Esophagus muscularis mucosa (tissue), 4 donors: ENCODE measurements at places on chromosomes 3 and 15.

DNA sequence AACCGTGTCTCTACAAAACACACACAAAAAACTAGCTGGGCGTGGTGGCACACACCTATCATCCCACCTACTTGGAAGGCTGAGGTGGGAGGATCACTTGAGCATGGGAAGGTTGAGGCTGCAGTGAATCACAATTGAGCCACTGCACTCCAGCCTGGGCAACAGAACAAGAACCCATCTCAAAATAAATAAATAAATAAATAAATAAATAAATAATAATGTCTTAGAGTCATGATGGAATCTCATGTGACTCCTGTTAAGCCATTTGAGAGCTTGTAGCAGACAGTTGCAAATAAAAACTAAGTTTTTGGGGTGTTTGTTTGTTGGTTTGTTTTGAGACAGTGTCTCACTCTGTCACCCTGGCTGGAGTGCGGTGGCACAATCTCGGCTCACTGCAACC, 33.2 kb downstream of the SLC12A1 start:
- H3K27ac ChIP-seq: no peak overlapping the region
- H3K4me1 ChIP-seq: no peaks in the 10 kb centered on the region
- H3K36me3 ChIP-seq: no peaks in the 10 kb centered on the region
- no peak overlapping the region for H3K4me3 ChIP-seq

DNA sequence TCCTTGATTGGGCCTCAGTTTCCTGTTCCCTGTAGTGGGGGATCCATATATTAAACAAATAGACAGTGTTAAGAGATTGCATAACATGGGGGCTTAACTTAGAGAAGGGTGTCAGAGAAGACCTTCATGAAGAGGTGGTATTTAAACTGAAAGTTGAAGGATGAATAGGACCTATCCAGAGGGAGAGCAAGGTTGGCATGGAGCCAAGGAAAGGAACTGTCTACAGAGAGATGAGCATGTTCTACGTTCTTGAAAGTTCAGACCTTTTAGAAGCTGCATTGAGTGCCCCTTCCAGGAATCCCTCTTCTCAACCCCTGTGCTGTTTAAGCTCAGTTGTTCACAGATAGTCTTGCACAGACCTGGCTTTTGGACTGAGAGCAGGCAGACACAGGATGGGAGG, 2.4 kb downstream of the HTD2 start:
- H3K4me3 ChIP-seq: peak overlapping the region; percentile 5
- no peaks in the 10 kb centered on the region for H3K27me3 ChIP-seq
- H3K27ac ChIP-seq: peak overlapping the region; percentile 96
- no peak for DNase-seq
- H3K4me1 ChIP-seq: peaks cover 38% of the 10 kb centered on the region
- H3K36me3 ChIP-seq: peaks cover 31% of the 10 kb centered on the region

GRCh38 chr15:90903733-90904536, 833 bp downstream of the MAN2A2 start:
- H3K27me3 ChIP-seq: no peaks in the 10 kb centered on the region
- peak overlapping the region; percentile 96 for H3K4me3 ChIP-seq
- peaks cover 49% of the 10 kb centered on the region for H3K4me1 ChIP-seq
- peak overlapping the region; percentile 97 for H3K27ac ChIP-seq
- no peak for DNase-seq

DNA sequence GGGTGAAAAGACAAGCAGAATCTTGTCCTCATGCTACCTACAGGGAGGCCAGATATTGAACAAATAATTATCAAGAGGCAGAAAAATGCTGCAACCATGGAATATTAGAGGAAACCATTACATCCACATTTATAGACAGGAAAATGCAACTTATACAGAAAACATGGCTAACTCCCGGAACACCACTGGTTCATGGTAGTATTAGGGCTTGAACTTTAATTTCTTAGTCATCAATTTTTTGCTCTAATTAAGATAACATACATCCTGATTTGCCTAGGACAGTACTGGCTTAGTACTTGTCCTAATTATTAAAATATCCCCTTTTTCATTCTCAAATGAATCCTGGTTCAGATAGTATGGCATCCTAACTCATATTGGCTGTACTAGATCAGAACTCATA, 76.3 kb upstream of the TGFBR2 start:
- H3K36me3 ChIP-seq: no peaks in the 10 kb centered on the region
- no peaks in the 10 kb centered on the region for H3K27me3 ChIP-seq
- DNase-seq: no peak
- no peak overlapping the region for H3K27ac ChIP-seq

DNA sequence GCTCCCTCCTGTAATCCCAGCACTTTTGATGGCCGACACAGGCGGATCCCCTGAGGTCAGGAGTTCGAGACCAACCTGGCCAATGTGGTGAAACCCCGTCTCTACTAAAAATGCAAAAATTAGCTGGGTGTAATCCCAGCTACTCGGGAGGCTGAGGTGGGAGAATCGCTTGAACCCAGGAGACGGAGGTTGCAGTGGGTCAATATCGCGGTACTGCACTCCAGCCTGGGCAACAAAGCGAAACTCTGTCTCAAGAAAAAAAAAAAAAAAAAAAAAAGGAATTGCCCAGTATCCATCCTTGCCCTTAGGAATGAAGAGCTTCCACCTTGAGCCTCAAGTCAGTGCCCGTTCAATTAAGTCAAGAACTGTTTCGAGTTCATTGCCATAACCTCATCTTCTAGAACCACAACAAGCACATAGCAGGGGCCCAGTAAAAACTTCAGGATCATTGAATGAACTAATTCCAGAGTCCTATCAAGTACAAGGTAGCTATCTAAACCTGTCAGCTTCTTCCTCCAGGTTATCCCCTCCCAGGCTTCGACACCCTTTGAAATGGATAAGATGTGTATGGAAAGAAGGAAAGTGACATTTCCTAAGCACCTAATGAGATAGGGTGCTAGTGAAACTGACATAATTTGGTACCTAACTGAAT, 826 bp downstream of the DBR1 start:
- H3K36me3 ChIP-seq: peaks cover 39% of the 10 kb centered on the region
- peak overlapping the region; percentile 80 for H3K27ac ChIP-seq
- no peak for DNase-seq
- peak overlapping the region; percentile 70 for H3K4me3 ChIP-seq
- H3K4me1 ChIP-seq: peaks cover 29% of the 10 kb centered on the region

DNA sequence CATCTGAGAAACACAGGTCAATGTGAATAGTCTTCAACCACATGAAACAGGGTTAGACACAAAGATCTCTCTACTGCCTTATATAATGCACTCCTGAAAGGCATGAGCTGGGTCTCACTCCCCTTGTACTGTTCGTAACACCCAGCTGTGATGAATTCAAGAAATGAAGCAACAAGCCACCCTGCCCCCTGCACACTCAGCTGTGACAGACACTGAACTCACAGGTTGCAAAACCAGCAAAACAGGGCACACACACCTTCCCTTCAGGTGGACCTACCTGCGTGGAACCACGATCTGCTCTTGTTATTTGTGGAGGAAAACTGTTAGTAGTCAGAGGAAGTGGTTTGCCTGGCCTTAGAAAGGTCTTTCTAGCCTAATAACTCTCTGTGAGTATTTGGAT, 64.5 kb downstream of the CERS3 start:
- peaks cover 8% of the 10 kb centered on the region for H3K4me1 ChIP-seq
- no peak overlapping the region for H3K4me3 ChIP-seq
- H3K36me3 ChIP-seq: no peaks in the 10 kb centered on the region
- no peak overlapping the region for H3K27ac ChIP-seq

DNA sequence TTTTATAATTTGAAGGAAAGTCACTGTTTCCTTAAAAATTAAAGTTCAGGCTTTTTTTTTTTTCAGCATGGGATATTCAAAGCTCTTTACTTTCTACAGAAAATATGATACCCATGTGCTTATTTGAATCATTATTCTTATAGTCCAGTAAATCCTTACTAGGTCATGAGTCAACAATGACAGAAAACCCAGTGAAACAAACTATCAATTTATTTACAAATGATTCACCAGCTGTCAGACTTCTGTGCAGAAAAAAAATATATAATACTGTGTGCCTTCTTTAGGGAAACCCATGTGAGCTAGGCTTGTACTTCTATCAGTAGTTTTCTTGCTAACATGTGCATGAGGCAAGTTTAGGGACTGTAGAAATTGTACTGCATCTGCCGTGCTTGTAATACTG, 1.2 kb downstream of the ACP3 start:
- H3K27me3 ChIP-seq: no peaks in the 10 kb centered on the region
- H3K27ac ChIP-seq: no peak overlapping the region
- no peaks in the 10 kb centered on the region for H3K36me3 ChIP-seq
- H3K4me1 ChIP-seq: peaks cover 3% of the 10 kb centered on the region
- H3K4me3 ChIP-seq: no peak overlapping the region

GRCh38 chr3:16596352-16597032, 8.7 kb downstream of the DAZL start:
- H3K27ac ChIP-seq: no peak overlapping the region
- no peaks in the 10 kb centered on the region for H3K36me3 ChIP-seq
- H3K4me3 ChIP-seq: no peak overlapping the region
- H3K27me3 ChIP-seq: no peaks in the 10 kb centered on the region
- no peaks in the 10 kb centered on the region for H3K4me1 ChIP-seq

- peaks cover 37% of the 10 kb centered on the region for H3K4me1 ChIP-seq
- H3K36me3 ChIP-seq: no peaks in the 10 kb centered on the region
- H3K27ac ChIP-seq: peak within 1 kb of the TSS; percentile 98
Observed at GRCh38 chr15:35545824-35546510, at the start of gene DPH6. Gene DPH6, minus strand, starts transcription at chr15:35546165. Its CDS starts 24 bp downstream, at chr15:35546141.

GRCh38 chr15:68365140-68365745, 66.7 kb downstream of the ITGA11 start:
- no peaks in the 10 kb centered on the region for H3K36me3 ChIP-seq
- no peak overlapping the region for H3K4me3 ChIP-seq
- H3K27ac ChIP-seq: peak overlapping the region; percentile 37
- H3K4me1 ChIP-seq: peaks cover 70% of the 10 kb centered on the region
- DNase-seq: no peak

DNA sequence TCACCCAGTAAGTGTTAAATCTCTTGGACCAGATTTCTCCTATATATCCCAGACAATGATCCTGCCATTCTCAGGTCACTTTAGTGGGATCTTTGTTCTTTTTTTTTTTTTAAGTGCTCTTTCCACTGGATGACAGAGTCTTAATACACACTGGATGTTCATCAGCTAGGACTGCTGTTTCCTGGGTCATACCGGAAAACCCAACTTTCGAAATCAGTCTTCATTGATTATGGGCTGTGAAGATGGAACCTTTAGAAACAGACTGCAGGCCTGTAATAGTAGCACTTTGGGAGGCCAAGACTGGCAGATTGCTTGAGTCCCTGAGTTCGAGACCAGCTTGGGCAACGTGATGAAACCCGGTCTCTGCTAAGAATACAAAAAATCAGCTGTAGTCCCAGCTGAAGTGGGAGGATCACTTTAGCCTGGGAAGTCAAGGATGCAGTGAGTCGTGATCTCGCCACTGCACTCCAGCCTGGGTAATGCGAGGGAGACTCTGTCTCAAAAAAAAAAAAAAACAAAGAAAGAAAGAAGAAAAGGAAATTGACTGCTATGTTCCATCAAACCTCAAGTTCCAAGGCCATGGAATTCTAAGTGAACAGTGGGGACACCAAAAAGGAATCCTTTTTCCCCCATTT, 2.3 kb downstream of the EOGT start:
- no peak for DNase-seq
- peak overlapping the region; percentile 87 for H3K4me3 ChIP-seq
- no peaks in the 10 kb centered on the region for H3K27me3 ChIP-seq
- H3K27ac ChIP-seq: peak overlapping the region; percentile 99

DNA sequence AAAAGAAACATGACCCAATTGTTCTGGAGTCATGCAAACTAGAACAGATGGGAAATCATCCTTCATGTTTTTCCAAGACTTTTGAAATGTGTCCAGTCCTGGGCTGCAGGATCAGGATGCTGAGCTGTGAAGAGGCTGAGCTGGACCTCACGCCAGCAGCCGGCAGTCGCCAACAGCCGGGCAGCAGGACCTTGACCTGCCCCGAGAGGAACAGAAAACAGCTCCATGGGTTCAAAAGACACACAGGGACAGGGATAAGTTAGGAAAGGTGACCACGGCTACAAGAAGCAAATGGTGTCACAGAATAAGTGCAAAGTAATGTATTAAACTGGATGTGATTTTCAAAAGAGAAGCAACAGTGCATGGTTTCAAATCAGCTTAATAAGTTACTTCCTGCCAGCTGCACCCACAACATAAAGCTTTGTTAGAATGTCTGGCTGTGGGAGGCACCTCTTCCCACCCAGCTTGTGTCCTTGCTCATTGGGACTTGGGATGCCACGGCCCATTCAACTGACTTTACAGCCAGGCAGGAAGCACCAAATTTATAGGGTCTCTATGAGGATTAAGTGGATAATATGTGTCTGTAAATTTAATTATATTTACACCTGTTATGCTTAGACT, 266.4 kb downstream of the GABRG3 start:
- H3K4me3 ChIP-seq: no peak overlapping the region
- no peaks in the 10 kb centered on the region for H3K27me3 ChIP-seq
- H3K36me3 ChIP-seq: no peaks in the 10 kb centered on the region
- H3K4me1 ChIP-seq: no peaks in the 10 kb centered on the region
- H3K27ac ChIP-seq: no peak overlapping the region
- DNase-seq: no peak

GRCh38 chr3:118817748-118818165, 216.9 kb downstream of the IGSF11 start:
- H3K4me1 ChIP-seq: no peaks in the 10 kb centered on the region
- no peaks in the 10 kb centered on the region for H3K27me3 ChIP-seq
- H3K36me3 ChIP-seq: no peaks in the 10 kb centered on the region
- H3K27ac ChIP-seq: no peak overlapping the region
- no peak overlapping the region for H3K4me3 ChIP-seq

DNA sequence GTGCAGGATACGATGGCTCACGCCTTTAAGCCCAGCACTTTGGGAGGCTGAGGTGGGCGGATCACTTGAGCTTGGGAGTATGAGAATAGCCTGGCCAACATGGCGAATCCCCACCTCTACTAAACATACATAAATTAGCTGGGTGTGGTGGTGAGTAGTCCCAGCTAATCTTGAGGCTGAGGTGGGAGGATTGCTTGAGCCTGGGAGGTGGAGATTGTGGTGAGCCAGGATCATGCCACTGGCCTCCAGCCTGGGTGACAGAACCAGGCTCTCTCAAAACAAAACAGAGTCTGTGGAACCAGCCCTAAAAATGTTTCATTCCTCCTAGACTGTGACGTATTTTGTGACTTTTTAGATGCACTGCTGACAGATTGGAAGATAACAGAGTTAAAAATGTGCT, 34.3 kb upstream of the RAD51 start:
- H3K27ac ChIP-seq: no peak overlapping the region
- no peaks in the 10 kb centered on the region for H3K27me3 ChIP-seq
- H3K4me1 ChIP-seq: no peaks in the 10 kb centered on the region
- DNase-seq: no peak

- no peak overlapping the region for H3K4me3 ChIP-seq
- H3K27me3 ChIP-seq: no peaks in the 10 kb centered on the region
- H3K27ac ChIP-seq: no peak overlapping the region
- DNase-seq: no peak
- H3K36me3 ChIP-seq: no peaks in the 10 kb centered on the region
Observed at GRCh38 chr3:175818811-175819464, 959.8 kb downstream of the NAALADL2 start.

GRCh38 chr3:13013994-13014754, 59.1 kb downstream of the IQSEC1 start:
- H3K4me3 ChIP-seq: peak overlapping the region; percentile 22
- no peak for DNase-seq
- H3K4me1 ChIP-seq: peaks cover 21% of the 10 kb centered on the region
- peak overlapping the region; percentile 80 for H3K27ac ChIP-seq
- H3K27me3 ChIP-seq: no peaks in the 10 kb centered on the region

- H3K27ac ChIP-seq: no peak overlapping the region
- no peaks in the 10 kb centered on the region for H3K27me3 ChIP-seq
- H3K36me3 ChIP-seq: no peaks in the 10 kb centered on the region
Observed at GRCh38 chr3:60431599-60431958, 819.7 kb downstream of the FHIT start.

- H3K27me3 ChIP-seq: no peaks in the 10 kb centered on the region
- no peaks in the 10 kb centered on the region for H3K36me3 ChIP-seq
- peaks cover 8% of the 10 kb centered on the region for H3K4me1 ChIP-seq
- DNase-seq: no peak
- no peak overlapping the region for H3K4me3 ChIP-seq
- H3K27ac ChIP-seq: peak overlapping the region; percentile 77
Observed at GRCh38 chr3:100984308-100984707, 8.9 kb downstream of the ABI3BP start.
